ENCODE measurements at places on chromosomes 16 and 17.
A peak's percentile ranks its signal among the peaks of the same experiment; 100 is the strongest.

GRCh38 chr16:66264311-66265047 is 102.0 kb upstream of the CDH5 start:
- DNase-seq, result no peak

- no peak for DNase-seq
Observed at GRCh38 chr16:1460602-1461138, 14.2 kb downstream of the CLCN7 start.

DNA sequence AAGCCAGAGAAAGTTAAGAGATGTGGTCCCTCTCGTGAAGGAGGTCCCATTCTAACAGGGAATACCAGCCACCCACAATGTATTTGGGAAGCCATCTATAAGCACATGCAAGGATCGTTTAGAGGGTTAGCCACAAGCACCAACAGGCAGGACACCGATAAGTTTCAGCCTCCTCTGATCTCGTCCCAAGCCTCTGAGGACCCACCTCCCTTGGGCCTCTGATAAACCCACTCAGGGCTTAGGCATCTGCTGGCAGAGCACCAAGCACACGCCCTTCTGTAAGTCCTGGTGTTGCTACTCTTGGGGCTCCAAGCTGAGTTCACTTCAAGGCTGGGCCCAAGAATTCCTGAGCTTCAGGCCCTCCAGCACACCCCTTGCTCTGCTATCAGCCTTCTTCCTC is 5.4 kb upstream of the PNPO start:
- peak; percentile 83 for DNase-seq

DNA sequence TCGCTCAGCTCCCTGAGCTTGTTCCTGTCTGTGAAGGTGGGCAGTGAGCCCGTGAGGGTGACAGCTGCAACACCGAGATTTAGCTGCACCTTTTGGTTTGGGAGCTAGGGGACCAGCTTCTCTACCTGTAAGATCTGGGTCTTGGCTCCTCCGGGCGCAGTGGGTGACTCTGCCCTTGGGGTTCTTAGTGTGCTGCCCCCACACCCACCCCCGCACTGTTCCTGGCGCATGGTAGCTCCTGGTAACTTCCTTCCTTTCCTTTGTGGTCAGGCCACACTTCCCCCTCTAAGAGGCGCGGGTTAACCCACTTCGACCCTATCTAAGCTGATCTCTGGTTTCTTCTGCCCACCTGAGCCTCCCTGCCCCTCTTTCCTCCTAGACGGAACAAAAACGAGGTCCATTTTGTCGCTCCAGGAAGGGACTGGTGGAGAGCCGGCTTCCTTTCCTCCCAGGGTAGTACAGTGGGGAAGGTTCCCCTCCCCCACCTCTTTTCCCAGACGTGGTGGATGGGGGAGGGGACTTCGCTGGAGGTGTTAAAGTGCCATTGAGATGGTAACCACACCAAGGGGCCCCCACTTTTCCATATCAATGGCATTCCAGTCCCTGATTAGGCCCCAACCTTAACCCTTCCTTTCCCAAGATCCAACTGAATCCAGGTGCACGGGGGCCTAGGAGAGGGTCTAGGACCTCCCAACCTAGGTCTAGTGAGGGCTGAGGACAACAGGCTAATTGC is 4.6 kb upstream of the CLDN9 start:
- no peak for DNase-seq

- DNase-seq, result no peak
Observed at GRCh38 chr17:34374457-34374856, 11.4 kb upstream of the CCL1 start.

GRCh38 chr17:71011391-71011790 is 842.1 kb downstream of the KCNJ2 start:
- no peak for DNase-seq

DNA sequence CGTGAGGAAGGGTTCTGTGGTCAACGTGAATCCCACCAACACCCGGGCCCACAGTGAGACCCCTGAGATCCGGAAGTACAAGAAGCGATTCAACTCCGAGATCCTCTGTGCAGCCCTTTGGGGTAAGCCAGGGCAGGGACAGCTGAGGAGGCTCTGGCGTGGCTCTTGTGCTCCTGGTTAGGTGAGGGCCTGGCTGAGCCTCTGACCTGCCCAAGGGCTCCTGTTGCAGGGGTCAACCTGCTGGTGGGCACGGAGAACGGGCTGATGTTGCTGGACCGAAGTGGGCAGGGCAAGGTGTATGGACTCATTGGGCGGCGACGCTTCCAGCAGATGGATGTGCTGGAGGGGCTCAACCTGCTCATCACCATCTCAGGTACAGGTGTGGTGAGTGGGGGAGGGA is 4.2 kb upstream of the C17orf107 start:
- no peak for DNase-seq
